ENCODE measurements at places on chromosomes 2 and 18.
A peak's percentile ranks its signal among the peaks of the same experiment; 100 is the strongest.

DNA sequence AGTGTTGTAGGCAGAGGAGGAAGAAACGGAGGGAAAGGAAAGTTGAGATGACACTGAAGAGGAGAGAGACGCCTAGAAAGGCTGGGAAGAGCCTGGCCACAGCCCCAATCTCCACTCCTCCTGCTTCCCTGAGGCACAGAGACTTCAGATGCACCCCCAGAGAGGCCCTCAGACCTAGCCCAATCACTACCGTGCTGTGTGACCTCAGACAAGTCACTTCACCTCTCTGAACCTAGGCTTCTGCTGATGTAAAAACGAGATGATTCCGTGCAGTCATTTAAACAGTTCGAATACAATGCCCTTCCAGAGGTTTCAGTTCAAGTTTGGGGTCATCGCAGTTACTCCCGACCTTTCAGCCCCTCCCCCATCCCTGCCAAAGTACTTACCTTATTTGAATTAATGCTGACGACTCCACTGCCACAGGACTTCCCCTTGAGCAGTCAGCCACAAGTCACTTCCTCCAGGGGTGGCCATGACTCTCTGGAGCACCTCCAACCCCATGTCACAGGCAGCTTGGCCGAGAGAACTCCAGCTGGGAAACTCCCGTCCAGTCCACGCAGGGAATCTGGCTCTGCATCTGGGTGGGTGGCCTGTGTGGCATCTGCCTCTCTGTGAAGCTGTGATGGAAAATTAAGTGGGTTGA lies 105.2 kb upstream of the ID2 start:
- DNase-seq, result no peak

DNA sequence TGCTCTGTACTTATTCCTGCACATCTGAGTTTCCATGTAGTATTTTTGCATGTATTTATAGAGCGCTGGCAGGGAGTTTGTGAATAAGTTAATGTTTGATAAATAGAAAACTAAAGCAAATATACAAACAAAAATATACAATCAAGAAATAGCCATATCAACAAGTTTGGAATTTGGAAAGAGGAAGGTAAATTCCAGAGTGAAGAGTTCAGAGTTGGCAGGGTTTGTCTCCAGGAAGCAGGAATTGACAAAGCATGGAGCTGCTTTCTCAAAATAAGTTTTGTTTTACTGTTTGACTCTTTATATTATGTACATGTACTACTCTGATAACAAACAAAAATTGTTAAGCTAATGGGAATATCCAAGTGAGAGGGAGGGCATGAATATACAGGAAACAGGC lies 80.3 kb downstream of the SPOPL start:
- DNase-seq, result no peak

DNA sequence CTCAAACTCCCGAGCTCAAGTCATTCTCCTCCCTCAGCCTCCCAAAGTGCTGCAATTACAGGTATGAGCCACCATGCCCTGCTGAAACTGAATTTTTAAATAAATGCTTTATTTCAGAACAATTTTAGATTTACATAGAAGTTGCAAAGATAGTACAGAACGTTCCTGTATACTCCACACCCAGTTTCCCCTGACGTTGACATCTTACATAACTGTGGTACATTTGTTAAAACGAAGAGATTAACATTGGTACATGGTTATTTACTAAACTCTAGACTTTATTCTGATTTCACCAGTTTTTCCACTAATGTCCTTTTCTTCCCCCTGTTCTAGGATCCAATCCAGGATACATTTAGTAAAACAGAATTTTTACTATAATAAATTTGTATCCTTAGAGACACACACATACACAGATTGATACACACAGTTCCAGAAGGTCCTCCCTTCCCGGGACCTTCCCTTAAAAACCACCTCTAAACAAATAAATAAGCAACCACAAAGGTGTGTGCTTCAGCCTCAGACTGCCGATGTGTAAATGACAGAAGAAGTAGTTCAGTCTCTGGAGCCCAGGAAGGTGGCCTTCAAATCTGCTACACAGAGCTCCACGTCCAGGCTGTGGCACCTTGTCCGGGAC lies 6.9 kb downstream of the NEU2 start:
- no peak for DNase-seq

GRCh38 chr2:43595603-43596412 lies at the start of gene THADA:
THADA (minus strand) TSS chr2:43596038; CDS start chr2:43592392, 3,646 bp downstream.
- peak; percentile 95 for DNase-seq

DNA sequence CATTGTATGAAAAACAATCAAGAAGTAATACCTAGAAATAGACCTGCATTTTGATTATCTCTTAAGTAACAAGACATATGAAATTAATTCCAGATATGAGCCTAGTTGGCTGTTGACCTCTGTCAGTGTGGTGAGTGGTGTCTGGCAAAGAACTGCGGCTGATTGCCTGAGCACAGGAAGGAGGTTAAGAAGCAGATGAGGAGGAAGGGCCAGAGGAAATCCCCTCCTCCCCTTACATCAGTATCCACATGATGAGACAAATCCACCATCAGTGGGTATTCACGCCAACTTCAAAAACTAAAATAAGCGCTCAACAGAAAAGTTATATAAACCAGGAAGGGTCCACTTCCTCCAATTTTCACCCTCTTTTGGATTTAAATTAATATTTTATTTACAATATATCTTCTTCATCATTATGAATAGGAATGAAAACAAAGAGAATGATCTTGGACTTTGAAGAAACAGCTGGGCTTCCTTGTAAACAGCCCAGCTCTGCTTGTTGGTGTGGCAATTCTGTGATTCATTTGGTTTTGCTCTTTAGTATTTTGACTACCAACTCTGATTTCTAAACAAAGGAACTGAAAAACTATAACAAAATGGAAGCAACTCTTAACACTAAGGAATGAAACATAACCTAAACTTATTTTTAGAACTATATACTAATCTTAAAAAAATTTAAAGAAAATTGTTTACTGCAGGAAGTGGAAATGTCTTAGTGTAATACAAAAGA lies 27.3 kb downstream of the RFTN2 start:
- DNase-seq, result no peak

- no peak for DNase-seq
Observed at GRCh38 chr18:55582325-55582724, 5.7 kb downstream of the TCF4 start.

GRCh38 chr2:225765820-225766219 lies 366.3 kb downstream of the NYAP2 start:
- DNase-seq, result no peak

DNA sequence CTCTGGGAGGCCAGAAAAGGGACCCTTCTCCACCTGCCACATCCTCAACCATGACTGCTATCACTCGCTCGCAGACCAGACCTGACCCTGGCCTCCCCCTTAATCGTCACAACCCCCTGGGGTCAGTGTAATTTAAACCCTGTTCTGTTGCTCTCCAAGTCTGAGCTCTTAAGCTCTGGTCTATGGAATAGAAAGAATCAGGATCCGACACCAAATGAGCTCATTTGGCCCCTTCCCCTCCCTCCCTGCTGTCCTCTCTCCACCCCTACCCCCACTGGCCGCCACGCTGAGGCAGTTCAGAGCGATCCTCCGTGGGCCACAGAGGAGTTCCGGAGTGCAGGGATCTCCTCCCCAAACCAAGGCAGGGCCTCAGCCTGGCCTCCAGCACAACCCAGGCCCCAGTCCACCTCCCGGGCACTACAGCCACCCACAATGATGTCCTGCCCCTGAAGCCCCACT lies 5.3 kb downstream of the DNMT3A start:
- no peak for DNase-seq

DNA sequence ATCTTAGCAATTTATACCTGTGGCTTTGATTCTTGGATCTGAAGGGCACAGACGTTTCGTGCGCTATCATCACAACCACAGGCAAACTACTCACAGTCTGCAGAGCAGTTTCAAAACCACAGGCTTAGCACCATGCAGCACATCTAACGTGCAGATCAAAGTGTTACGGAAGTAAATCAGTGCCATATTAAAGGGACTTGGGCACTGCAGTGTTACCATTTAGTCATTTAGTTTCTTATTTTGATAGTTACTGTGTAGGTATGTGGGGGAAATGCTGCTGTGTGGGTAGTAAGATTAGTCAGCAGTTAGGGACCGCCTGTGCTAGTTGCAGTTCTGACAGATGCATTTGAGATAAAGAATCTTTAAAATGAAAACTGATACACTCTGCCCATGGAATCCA lies 384.0 kb downstream of the NBAS start:
- no peak for DNase-seq

DNA sequence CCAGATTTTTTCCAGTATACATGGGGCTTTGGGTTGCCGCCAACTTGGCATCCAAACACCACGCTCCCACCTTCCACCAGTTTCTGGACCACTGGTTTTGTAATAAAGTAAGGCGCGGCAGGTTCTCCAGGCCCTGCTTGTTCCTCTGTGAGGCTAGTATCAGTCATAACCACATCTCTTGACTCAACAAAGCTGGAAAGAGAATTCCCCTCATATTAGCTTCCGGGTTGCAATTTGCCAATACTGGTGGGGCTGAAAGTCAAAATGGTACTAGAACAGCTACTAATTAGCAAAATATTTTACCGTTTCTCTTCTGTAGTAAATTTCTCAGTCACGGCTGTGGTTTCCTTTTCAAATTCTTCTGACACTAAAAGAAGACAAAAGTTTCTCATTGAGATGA lies 25.0 kb downstream of the TTN start:
- no peak for DNase-seq

GRCh38 chr2:98483257-98483861 lies 38.7 kb downstream of the INPP4A start:
- DNase-seq, result no peak

DNA sequence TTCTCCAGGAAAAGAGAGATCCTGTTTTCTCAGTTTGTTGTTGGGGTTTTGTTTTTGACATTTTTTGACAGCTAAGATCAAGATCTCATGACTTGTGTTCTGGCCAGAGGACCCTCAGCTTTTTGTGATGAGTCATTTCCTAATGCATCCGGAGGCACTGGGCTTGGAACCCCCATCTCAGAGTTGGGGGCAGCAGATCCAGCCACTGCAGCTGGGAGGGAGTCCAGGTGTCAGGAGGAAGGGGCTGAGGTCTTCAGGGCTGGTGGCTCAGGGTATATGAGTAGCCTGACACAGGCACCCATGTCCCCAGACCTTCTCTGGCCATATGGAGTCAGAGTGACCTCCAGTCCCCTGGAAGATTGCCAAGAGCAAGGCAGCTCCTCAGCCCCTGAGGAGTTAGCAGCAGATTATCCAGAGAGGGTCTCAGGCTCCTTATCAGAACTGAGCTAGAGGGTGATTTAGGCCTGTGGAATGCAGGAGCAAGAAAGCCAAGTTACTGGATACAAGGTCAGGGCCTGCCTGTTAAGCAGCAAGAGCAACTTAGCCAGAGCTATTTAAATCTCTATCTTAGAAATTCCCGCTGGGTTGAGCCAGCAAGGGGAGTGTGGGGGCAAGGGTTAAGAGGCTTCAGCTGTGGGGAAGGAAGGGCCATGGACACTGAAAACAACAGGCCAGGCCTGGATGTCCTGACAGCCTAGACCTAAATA lies 62.4 kb downstream of the TANC1 start:
- no peak for DNase-seq

DNA sequence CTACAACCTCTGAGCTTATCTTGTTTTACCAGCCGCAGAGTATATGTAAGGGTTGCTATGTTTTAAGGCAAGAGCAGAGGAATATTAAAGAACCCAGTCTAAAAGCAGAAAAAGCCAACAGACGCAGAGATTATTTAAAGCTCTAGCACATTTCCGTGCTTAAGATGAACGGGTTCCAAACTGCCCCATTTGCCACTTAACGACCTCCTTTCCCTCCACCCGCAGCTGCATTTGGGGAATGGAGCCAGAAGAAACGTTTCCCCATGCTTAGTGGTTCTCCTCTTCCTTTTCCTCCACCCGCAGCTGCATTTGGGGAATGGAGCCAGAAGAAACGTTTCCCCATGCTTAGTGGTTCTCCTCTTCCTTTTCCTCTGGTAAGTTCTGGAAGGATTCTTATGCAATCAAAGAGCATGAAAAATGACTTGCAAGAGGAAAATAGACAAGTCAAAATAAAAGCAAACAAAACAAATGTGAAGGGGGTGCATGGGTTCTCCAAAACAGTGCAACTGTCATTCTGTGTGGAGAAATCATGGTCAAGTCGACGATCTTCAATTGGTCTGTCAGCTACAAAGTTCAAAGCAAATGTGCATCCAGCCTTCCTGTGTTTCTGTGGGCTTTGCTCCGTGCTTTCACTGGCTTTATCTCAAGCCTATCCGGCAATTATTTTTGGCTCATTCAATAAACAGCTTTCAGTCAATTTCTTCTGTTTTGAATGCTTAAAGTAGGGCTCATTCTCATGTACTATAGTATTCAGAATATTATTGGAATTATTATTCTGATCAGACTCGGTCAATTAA lies 57.8 kb downstream of the DIPK1C start:
- DNase-seq, result no peak

DNA sequence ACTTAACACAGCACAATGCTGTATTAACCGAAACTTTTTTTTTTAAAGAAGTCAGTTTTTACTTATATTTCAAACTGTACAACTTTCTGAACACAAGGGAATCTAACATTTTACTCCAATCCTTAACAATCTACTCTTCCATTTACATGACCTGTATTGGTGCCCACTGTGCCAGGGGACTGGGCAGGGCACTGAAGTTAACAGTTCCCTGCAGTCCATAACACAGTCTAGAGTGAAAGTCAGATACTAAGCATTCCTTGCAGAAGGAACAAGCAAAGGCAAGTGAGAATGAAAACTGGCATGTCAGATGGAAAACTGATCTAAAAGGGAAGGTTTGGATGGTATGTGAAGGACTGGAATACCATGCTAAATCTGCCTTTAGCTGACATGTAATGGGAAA lies 29.8 kb downstream of the SUCLG1 start:
- no peak for DNase-seq

GRCh38 chr2:10486601-10487079 lies 38.5 kb upstream of the ODC1 start:
- DNase-seq, result peak; percentile 13

DNA sequence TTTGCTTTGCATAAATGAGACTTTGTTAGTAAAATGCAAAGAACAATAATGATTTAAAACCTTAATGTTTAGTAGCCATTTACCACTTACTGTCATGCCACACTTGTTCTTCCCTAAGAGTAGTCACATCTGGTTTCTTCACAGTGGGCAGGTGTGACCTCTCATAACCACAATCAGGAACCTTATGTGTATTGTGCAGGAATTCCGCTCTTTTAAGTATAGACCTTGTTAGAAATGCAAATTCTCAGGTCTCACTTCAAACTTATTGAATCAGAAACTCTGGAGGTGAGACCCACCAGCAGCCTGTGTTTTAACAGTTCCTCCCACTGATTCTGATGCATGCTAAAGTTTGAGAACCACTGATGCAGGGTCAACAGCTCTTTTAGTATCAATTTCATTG lies 518.8 kb upstream of the MEX3C start:
- no peak for DNase-seq

DNA sequence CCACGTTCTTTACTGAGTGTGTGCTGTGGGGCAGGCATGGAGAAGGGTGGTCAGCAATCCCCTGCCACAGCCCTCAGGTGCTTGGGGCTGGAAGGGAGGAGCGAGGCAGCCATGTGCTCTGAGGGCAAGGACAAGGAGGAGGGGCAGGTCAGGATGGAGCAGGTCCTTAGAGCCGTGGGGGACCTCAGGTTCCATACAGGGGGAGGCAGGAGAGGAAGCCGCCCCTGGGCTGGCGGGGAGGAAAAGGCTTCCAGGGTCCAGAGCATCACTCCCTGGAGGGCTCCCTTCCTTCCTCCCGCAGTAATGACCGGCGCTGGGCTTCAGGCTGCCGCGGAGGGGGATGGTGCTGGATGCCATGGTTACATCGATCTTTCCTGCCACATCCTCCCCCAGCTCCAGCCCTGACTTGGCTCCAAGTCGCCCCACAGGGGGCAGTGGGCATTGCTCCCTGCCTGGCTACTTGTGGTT lies 6.6 kb downstream of the GAREM2 start:
- no peak for DNase-seq

- no peak for DNase-seq
Observed at GRCh38 chr2:173572848-173573247, 218.2 kb downstream of the CDCA7 start.

GRCh38 chr2:239195318-239195871 lies 205.4 kb downstream of the HDAC4 start:
- DNase-seq, result peak; percentile 4
